RPMI7951 (cell line): ENCODE measurements at places on chromosomes 16 and 17. TPM values are rescaled to one million over a fixed set of nuclear protein-coding genes. Genes with fewer than 3 reads are reported as not detected.

Gene TBC1D3E
- total RNA-seq: not detected in 2 replicates

Gene SOCS7
- total RNA-seq: 5.2 and 5.4 TPM in 2 replicates

DNA sequence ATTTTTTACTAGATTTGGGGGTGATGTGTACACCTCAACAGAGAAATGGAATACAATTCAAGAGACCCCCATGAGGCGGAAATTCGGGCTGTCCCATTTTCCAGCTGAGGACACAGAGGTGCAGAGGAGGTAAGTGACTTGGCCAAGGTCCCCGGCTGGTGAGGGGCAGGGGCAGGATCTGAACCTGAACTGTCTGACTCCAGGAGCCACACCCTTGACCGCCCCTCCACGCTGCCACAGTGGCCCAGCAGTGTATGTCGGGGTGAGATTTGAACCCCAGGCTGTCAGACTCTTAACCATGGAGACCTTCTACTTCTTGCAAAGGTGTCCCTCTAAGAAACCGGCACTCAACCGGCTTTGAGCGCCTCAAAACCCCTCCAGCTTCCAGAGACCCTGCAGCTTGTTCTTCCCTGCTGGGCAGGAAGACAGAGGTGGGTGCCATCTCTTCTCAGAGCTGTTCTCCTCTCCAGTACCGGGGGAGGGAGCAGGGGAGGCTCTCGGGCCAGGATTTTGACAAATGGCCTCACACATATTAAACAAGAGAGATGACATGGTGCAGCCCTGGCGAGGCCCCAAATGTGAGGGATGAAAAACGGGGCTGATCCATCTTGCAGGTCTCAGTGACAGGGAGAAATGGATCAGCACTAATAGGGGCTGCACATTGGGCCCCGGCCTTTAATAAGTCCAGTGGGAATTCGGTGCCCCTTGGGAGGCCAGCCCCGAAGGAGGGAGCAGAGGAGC, 222.3 kb downstream of the GSG1L start:
- DNase-seq: no peak

DNA sequence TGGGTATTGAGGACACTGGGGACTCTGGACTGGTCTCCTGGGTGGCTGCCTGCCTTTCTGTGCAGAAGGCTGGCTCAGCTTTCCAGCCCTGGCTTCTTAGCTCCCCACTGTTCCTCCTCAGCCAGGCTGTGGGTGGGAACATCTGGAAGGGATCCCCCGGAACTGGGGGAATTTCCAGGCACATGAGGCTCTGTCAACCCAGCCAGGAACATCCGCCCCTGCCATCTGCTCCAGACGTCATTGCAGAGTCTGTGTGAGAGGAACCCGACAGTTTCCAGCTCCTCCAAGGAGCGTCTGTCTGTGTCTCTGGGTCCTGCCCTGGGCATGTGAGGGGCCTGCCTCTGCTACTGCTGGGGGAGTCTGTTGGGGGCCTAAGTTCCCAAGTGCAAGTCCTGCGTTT, 36.2 kb upstream of the CRHR1 start:
- no peak for DNase-seq

GRCh38 chr17:44775838-44776621, 17.2 kb downstream of the ADAM11 start:
- DNase-seq: no peak

- DNase-seq: no peak
These were observed 20.0 kb downstream of the PLCG2 start for GRCh38 chr16:81799138-81799504.

Gene CLEC10A
- not detected in 2 replicates for total RNA-seq
